ENCODE measurements at places on chromosomes 7 and 10.

- no peak for DNase-seq
Observed at GRCh38 chr7:110336423-110336822, 754.5 kb upstream of the LRRN3 start.

- DNase-seq: no peak
Observed at GRCh38 chr10:11007476-11008020, 10.1 kb upstream of the CELF2 start.

DNA sequence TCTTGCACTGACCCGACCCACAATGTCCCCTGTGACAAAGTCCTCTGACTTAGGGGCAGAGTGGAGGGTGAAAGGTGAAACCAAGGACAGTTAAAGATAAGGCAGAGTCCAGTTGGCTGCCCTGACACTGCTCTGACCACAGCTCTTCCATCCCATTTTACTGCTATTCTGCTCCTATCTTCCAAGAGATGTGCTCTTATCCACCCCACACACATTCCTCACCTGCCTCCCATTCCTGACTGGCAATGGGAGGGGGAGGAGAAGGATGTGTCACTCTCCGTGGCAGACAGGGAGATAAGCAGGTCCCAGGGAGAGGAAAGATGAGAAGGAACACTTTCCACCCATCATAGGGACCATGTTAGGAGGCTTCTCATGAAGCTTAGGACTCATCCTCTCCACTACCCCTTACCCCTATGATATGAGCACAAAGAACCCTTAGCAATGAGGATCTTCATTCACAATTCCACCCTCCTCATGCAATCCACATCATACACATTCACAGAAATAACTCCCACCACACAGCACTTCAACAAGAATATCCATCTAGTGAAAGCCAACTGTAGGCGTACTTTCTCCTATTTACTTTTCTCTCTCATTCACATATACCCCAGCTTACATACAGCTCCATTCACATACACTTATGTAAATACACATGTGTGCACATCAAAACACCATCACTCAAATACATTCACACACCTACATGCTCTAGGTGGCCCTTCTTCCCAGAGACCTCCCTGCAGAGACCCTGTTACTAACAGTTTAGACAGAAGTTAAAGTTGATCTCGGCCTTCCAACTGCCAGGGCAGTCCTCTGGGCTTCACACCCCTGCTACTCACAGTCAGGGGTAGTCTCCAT, 6.6 kb downstream of the SYNPO2L start:
- no peak for DNase-seq

DNA sequence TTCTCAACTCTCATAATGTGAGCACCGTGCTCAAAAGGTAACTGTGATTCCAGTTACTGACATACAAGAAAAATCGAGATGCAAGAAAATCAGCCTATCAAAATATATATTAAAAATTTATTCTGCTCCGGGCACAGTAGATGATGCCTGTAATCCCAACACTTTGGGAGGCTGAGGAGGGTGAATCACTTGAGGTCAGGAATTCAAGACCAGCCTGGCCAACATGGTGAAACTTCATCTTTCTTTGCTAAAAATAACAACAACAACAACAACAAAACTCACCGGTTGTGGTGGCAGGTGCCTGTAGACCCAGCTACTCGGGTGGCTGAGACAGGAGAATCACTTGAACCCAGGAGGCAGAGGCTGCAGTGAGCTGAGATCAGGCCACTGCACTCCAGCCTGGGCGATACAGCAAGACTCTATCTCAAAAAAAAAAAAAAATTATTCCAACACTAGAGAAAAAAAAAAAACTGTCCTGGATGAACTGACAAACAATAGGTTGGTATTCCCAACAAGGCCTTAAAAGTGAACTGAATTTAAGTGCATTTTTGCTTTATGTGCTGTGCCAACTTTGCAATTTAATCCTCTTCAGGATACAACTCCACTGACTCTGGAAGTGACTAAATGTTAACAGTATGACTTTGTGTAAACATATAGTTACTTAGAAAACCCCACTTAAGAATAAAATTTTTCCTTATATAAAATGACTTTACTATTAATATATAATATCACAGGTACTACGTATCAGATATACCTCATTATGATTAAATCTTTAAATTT, 51.1 kb downstream of the JMJD1C start:
- no peak for DNase-seq

DNA sequence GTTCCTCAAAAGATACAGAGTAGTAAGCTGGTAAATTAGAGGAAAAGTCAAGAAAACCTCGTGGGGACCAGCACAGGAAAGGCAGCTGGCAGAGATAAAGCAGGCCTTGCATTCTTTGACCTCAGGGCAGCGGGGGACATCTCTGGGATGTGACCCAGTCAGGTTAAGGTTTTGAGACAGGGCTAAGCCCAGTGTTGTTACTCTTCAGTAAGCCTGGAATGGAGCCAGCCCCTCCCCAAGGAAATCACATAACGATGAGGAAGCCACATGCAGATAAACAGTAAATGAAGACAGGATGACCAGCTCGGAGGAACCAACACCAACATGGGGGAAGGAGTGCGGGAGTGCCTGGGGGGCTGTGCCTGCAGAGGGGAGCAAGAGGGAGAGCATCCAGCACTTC, 99.6 kb downstream of the JAZF1 start:
- no peak for DNase-seq

DNA sequence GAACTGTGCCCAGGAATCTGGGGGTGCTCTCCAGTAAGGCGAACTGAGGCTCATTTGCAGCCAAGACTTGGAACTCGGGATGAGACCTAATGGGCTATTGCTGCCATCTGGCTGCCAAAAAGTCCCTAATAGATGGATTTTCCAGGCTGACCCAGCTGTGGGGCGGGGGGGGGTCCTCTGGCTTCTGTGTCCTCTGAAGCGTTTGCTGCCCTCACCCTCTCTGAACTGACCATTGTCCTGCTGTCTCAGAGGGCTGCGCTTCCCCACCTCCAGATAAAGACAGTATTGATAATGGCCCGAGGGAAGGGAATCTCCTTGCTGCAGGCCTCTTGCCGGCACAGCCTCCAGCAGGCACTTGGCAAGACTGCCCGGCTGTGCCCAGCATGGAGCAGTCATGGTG, 46.6 kb downstream of the CLEC2L start:
- no peak for DNase-seq

DNA sequence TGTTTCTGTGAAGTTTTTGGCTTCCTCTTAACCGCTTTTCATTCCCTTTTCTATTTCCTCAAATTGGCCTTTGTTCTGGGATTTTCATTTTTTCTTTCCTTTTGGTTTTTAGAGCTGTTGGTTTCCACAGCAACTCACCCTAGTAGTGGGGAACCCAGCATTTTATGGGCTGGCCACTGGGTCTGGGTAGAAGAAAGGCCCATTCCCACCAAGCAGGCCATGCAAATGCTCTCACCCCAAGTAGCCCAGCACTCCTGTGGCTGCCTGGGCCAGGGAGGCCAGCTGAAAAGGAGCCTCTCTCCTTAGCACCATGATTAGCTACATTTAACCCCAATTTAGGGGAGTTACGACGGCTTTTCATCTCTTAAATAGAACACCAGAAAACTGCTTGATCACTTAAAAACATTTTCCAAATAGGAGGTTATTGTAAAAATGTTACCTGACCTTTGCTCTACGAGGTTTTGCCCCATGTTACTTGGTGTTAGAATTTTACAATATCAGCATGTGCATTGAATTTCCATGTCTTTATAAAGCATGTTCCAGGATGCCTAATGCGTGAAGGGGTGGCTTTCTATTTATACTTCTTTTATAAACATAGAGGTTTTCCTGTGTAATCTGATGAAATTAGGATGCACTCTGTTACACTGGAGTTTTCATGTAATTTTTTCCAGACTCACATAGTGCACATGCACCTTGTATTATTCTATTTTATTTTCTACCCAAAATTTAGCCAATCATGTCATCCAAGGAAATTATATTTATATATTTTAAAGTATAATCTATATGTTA, 75.4 kb downstream of the FAM171A1 start:
- no peak for DNase-seq

DNA sequence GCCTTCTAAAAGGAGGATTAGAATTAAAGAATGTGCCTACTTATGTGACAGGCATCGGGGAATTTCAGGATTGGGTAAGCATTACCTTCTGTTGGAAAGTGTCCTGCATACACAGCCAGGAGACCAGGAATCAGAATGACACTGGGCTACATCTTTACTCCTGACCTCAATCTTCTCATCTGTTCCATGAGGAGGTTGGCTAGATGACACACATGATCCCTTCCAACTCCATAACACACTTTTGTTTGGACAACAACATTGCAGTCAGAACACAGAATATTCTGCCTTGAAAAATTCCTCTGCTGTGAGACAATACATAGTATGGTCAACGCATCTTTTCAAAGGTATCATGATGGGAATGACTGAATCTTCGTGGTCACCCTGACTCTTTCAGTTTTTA, 1281.2 kb upstream of the SORCS1 start:
- DNase-seq: no peak

DNA sequence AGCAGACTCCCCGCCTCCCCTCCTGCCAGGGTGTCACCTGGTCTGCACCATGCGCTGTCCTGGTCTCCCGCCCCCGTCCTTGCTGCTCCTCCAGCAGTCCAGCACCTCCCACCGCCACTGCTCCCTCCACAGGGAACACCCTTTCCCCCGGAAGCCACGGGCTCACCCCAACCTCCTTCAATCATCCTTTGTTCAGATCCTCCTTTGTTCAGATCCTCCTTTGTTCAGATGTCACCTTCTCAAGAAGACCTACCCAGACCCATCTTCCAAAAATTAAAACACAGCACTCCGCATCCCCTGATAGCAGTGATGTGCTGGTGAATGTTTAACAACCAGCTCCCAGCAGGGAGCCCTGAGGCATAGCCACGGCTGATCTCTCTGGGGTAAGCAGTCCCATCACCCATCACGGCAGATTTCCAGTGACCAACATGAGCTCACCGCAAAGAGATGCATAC, 237.7 kb downstream of the USP6NL start:
- no peak for DNase-seq

GRCh38 chr7:158587162-158588084, at the start of gene PTPRN2:
TSS of gene PTPRN2 (minus strand) at chr7:158587823.
- DNase-seq: no peak

DNA sequence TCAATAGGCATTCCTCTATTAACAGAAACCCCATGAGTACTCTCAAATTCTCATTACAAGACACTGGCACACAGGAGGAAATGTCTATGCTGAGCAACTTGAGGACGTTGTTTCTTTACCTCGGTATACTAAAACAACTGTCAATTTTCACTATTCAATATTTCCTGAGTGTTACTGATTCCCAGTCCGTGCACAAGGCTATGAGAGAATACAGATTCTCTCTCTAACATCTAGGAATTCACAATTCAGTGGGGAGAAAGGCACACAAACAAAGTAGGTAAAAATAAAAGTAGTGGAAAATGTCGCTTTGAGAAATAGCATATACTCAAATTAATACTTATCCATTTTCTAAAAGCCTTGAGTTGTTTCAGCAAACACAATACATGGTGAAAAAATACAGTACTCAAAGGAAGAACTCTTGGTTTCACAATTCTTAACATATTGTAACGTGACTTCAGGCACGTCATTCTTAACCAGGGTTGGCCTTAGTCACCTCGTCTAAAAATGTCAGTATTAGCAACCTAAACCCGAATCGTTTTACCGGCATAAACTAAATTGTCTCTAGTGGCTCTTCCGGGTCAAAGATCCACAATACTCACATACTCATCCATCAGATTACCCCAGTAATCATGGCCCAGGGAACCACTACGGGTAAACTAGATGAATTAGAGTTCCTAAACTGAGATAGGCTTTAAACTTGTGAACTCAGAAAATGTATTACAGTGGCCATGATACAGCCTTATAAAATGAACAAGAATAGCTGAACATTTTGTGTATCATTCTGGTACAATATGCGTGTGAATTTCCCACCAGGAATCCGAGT, 1.5 kb downstream of the IPMK start:
- peak; percentile 80 for DNase-seq

- no peak for DNase-seq
Observed at GRCh38 chr7:88243345-88243909, 23.6 kb upstream of the SRI start.

DNA sequence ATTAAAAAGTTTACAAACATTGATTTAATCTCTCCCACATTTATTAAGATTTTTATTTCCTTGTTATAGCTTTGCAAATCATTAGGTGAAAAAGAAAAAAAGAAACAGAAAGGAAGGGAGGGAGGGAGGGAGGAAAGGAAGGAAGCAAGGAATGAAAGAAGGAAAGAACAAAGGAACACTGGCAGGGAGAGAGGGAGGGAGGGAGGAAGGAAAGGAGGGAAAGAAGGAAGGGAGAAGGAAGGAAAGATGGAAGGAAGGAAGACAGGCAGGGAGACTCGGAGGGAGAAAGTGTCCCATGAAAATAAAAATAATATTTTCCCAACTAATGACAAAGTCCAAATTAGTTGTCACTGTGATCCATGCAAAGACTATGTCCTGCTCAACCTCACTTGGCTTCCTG, 6.3 kb upstream of the ITGA8 start:
- DNase-seq: no peak

DNA sequence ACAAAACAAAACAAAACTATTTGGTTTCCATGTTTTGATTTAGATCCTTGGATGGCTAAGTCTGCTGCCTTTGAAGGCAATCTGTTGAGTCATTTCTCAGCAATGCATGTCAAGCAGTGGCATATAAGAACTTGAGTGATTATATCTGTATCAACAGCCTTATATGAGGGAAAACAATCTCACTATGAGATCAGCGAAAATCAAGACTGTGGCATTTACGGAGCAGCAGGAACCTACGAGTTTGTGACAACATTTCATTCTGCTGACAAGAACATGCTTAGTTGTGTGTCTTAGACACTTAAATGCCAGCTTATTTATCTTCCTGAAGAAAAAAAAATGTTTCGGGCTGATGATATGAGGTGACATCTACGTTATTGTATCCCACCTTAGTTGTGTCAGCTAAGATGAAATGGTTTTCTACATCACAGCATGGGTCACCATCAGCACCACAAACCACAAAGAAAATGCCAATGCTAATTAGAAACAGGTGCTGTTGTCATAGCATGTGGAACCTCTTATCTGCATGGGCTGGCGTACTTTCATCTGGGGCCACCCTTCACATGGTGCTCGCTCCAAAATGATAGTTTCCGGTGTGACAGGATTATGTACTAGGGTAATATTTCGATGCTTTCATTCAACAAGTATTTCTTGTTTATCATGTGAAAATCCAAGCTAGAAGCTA, 1085.5 kb downstream of the SORCS1 start:
- DNase-seq: peak; percentile 56

GRCh38 chr10:11036424-11037011, 18.8 kb downstream of the CELF2 start:
- no peak for DNase-seq

GRCh38 chr10:1287487-1287886, 231.3 kb downstream of the WDR37 start:
- DNase-seq: no peak

- DNase-seq: no peak
Observed at GRCh38 chr10:72525277-72525676, 100.6 kb downstream of the MICU1 start.

DNA sequence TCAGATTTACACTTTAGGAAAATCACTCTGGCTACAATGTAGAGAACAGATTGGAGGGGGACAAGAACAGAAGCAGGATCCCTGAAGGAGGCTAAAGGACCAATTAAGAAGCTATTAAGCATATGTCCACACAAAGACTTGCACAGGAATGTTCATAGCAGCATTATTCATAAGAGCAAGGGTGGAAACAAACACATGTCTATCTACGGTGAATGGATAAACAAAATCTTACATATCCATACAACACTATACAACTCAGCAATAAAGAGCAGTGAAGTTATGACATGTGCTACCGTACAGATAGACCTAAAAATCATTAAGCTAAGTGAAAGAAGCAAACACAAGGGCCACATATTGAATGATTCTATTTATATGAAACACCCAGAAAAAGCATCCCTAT, 10.4 kb downstream of the CHCHD3 start:
- DNase-seq: no peak

GRCh38 chr7:111820621-111821020, 258.3 kb upstream of the IMMP2L start:
- DNase-seq: no peak

Measured in HS-5 (cell line).